ENCODE measurements at places on chromosomes 4 and X.
A peak's percentile ranks its signal among the peaks of the same experiment; 100 is the strongest.

DNA sequence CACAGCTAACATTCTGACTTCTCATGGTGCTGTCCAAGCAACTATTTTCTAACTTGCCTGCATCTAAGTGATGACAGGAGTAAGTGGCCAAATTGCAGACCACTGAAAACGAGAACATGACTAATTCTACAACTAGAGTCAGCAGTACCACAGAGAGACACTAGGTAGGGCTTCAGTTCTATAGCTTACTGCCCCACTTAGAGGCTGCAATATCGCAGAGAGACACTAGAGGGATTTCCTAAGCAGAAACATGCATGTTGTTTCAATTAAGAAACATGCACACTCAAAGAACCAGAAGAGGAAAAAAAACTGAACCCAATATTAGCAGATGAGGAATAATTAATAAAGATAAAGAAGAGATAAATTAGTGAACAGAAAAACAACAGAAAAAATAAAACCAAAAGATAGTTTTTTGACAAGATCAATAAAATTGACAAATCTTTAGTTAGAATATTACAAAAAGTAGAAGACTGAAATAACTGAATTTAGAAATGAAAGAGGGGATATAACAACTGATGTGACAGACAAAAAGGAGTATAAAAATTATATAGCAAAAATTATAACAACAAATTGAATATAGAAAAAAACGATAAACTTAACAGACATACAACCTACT lies 100.8 kb downstream of the SPIN4 start:
- no peak overlapping the region for H3K27ac ChIP-seq
- H3K36me3 ChIP-seq, result no peaks in the 10 kb centered on the region
- no peaks in the 10 kb centered on the region for H3K27me3 ChIP-seq
- no peak overlapping the region for H3K4me3 ChIP-seq

GRCh38 chr4:165208221-165208652 lies 876 bp downstream of the KLHL2 start:
- H3K4me3 ChIP-seq, result peak overlapping the region; percentile 96
- peaks cover 82% of the 10 kb centered on the region for H3K4me1 ChIP-seq
- DNase-seq, result no peak

- H3K4me3 ChIP-seq, result peak within 1 kb of the TSS; percentile 92
- H3K27me3 ChIP-seq, result no peaks in the 10 kb centered on the region
- H3K4me1 ChIP-seq, result peaks cover 13% of the 10 kb centered on the region
- H3K36me3 ChIP-seq, result no peaks in the 10 kb centered on the region
- peak within 1 kb of the TSS; percentile 98 for H3K27ac ChIP-seq
These were observed at the start of gene HTATSF1 for GRCh38 chrX:136497556-136498052. TSS of gene HTATSF1 (plus strand) at chrX:136497592. CDS start at chrX:136497685, 93 bp downstream.

DNA sequence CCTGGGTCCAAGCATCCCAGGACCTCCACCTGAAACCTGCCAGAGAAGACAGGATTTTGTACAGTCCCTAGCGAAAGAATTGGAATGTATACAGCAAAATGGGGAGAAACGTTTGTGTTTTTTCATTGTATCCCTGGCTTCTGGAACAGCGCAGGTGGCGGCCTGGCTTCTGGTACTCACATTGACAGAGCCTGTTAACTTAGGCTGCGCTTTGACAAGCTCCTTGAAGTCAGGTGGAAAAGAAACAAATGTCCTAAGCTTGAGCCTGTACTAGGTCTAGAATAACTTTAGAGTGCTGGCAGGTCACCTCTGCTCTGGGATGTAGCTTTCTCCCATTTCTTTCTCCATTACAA lies 343.7 kb upstream of the KLF3 start:
- no peaks in the 10 kb centered on the region for H3K36me3 ChIP-seq
- H3K27ac ChIP-seq, result peak overlapping the region; percentile 94
- DNase-seq, result no peak
- H3K4me3 ChIP-seq, result peak overlapping the region; percentile 86
- H3K4me1 ChIP-seq, result peaks cover 69% of the 10 kb centered on the region

DNA sequence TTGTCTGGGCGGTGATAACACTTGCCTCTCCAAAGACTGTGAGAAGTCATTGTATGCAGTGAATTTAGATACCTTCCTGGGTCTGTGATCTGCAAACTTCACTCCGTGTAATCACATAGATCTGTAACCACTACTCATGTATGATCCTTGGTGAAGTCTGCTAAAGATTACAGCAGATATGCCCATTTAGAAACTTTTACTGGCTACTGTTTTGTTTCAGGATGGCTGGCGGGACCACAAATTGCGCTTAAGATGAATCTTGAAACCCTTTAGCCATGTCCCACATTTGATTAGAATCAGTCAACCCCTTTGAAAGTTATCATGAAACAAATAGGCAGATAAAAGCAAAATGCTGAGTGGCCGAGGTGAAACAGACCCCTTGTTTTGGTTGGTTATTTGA lies 126.5 kb upstream of the SCML1 start:
- H3K4me1 ChIP-seq, result peaks cover 9% of the 10 kb centered on the region
- no peaks in the 10 kb centered on the region for H3K27me3 ChIP-seq
- no peak overlapping the region for H3K27ac ChIP-seq
- H3K4me3 ChIP-seq, result no peak overlapping the region
- no peaks in the 10 kb centered on the region for H3K36me3 ChIP-seq

DNA sequence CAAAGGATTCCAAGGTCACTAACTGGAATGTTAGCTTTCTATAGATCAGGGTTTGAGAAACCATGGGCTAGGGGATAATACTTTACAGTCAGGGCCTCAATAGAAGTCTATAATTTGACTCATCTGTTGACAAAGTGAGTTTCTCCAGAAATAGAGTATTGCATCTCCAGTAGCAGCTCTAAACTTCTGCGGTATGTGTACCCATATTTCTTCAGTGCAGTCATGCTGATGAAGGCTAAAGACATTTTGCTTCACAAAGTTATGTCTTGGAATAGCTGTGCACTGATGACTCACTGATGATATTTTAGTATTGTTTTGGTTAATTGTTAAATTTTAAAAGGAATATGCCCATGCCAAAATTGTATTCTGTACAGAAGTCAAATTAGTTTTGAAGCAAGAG lies 464.9 kb upstream of the AMOT start:
- no peak overlapping the region for H3K4me3 ChIP-seq
- no peak overlapping the region for H3K27ac ChIP-seq
- no peaks in the 10 kb centered on the region for H3K36me3 ChIP-seq
- H3K27me3 ChIP-seq, result no peaks in the 10 kb centered on the region
- H3K4me1 ChIP-seq, result no peaks in the 10 kb centered on the region

DNA sequence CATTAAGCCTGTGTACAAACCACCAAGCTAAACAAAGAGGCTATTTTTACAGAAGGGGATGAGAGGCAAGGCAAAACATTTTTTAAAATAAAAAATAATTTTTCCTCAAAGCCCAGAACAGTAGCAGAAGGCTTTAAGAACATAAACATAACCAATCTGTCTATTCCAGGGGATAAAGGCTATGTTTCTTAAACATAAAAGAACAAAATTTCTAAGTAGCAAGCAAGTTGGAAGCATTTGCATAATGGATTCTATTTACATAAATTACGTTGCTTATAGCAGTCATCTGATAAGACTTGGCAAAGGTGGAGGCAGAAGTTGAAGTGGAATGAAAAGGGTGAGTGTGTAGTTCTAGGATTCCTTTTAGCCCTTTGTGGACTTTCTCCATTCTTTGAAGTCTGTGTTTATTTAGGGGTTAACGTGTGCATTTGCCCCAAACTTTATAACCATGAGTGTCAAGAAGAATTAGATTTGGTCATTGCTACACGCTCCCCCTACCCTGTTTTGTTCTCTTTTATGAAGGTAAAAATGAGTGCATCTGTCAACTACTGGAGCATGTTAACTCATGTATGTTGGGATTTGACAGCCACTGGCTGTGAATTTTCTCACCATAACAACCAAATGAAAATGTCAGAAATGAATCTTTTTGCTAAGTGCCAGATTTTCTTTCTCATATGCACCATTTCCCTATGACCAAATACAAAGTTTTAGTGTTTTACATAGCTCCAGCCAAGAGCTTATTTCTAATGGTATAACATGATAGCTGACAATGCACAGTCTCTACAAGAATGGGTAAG lies 378.4 kb upstream of the IGFBP7 start:
- no peak overlapping the region for H3K4me3 ChIP-seq
- H3K27ac ChIP-seq, result no peak overlapping the region
- no peaks in the 10 kb centered on the region for H3K27me3 ChIP-seq
- DNase-seq, result no peak

DNA sequence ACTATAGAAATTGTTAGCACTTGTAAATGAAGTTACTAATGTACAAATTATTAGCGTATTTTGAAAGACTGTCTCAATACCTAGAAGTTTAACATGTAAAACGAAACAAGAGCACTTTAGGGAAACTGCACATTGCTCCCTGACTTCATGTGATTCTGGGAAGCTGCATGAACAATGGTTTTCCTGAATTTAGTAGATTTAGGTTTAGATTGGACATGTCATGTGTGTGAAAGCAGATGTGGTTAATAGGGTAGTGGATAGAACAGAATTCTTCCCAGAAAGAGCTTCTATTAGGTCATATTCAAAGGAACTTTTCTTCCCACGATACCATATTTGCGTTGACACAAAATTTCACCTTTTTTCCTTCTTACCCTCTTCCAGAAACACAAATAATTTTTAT lies 14.9 kb upstream of the CXCL8 start:
- no peaks in the 10 kb centered on the region for H3K27me3 ChIP-seq
- H3K27ac ChIP-seq, result no peak overlapping the region
- DNase-seq, result no peak
- no peaks in the 10 kb centered on the region for H3K36me3 ChIP-seq
- no peak overlapping the region for H3K4me3 ChIP-seq

DNA sequence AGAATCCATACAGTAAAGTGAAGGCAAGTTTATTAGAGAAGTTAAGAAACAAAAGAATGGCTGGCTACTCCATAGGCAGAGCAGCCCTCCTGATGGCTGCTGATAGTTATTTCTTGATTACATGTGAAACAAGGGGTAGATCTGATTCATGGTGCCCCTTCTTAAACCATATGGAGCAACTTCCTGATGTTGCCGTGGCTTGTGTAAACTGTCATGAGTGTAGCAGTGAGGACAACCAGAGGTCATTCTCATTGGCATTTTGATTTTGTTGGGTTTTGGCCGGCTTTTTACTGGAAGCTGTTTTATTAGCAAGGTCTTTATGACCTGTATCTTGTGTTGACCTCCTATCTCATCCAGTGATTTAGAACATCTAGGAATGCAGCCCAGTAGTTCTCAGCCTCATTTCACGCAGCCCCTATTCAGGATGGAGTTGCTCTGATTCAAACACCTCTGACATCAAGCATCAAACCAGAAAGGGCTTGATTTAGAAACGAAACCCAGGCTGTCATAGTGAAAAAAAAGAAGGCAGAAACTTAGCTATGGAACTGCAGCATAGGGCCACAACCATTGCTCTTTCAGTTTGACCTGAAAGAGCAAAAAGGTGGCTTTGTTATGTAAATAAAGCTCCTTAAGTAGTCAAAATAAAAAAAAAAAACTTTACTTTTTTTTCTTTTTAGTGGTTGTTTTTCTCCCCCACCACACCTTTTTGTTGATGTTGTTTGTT lies 37.8 kb downstream of the SPCS3 start:
- no peaks in the 10 kb centered on the region for H3K4me1 ChIP-seq
- H3K27ac ChIP-seq, result no peak overlapping the region
- DNase-seq, result no peak
- H3K4me3 ChIP-seq, result no peak overlapping the region
- H3K36me3 ChIP-seq, result peaks cover 4% of the 10 kb centered on the region

GRCh38 chrX:78455901-78456300 lies 128.5 kb upstream of the CYSLTR1 start:
- H3K27ac ChIP-seq, result no peak overlapping the region
- H3K27me3 ChIP-seq, result no peaks in the 10 kb centered on the region
- H3K36me3 ChIP-seq, result no peaks in the 10 kb centered on the region
- no peaks in the 10 kb centered on the region for H3K4me1 ChIP-seq
- DNase-seq, result no peak

- peaks cover 25% of the 10 kb centered on the region for H3K4me1 ChIP-seq
- no peaks in the 10 kb centered on the region for H3K27me3 ChIP-seq
- peak overlapping the region; percentile 0 for H3K27ac ChIP-seq
- DNase-seq, result no peak
- no peak overlapping the region for H3K4me3 ChIP-seq
- H3K36me3 ChIP-seq, result peaks cover 34% of the 10 kb centered on the region
These were observed 5.1 kb downstream of the AP1S2 start for GRCh38 chrX:15849555-15849954.

DNA sequence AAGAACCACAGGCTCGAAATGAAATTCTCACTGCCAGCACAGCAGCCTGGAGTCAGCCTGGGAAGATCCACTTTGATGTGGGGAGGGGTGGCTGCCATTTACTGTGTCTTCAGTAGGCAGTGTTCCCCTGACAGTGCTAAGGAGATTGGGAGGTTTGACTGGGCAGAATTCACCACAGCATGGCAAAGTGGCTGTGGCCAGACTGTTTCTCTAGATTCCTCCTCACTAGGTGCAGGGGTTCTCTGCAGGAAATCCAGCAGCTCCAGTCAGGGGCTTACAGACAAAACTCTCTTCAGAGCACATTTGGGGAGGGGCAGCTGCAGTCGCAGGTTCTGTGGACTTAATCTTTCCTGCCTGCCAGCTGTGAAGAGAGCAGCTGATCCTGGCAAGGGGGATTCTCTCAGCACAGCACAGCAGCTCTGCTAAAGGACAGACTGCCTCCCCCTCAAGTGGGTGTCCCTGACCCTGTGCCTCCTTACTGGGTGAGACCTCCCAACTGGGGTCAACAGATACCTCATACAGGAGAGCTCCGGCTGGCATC lies 1174.0 kb downstream of the RAPGEF2 start:
- no peak overlapping the region for H3K4me3 ChIP-seq
- H3K27me3 ChIP-seq, result peaks cover 3% of the 10 kb centered on the region
- DNase-seq, result no peak
- H3K27ac ChIP-seq, result no peak overlapping the region
- peaks cover 18% of the 10 kb centered on the region for H3K36me3 ChIP-seq

GRCh38 chr4:125091-125771 lies 930 bp downstream of the ZNF718 start:
- DNase-seq, result no peak
- H3K4me1 ChIP-seq, result peaks cover 40% of the 10 kb centered on the region
- peak overlapping the region; percentile 99 for H3K27ac ChIP-seq
- H3K36me3 ChIP-seq, result peaks cover 27% of the 10 kb centered on the region
- peak overlapping the region; percentile 100 for H3K4me3 ChIP-seq

DNA sequence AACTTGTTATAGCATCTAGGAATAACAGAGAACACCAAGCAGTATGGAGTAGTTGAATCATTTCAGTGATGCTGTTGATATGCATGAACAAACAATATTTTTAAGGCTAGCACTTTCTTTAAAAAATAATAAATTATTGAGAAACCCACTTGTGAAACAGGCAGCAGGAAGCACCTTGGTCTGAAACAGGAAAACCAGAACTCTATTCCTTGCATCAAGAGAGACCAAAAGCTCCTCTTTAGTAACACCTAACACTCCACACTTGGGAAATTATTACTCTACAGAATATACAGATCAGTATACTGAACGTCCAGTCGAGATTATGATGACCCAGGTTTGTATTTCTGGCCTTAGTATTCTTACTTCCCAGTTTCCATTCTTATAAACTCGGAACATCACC lies 129.0 kb downstream of the ARAP2 start:
- no peaks in the 10 kb centered on the region for H3K27me3 ChIP-seq
- H3K4me1 ChIP-seq, result no peaks in the 10 kb centered on the region
- H3K36me3 ChIP-seq, result no peaks in the 10 kb centered on the region
- no peak for DNase-seq
- H3K4me3 ChIP-seq, result no peak overlapping the region
- no peak overlapping the region for H3K27ac ChIP-seq
